ENCODE measurements at places on chromosomes 12 and 14.

DNA sequence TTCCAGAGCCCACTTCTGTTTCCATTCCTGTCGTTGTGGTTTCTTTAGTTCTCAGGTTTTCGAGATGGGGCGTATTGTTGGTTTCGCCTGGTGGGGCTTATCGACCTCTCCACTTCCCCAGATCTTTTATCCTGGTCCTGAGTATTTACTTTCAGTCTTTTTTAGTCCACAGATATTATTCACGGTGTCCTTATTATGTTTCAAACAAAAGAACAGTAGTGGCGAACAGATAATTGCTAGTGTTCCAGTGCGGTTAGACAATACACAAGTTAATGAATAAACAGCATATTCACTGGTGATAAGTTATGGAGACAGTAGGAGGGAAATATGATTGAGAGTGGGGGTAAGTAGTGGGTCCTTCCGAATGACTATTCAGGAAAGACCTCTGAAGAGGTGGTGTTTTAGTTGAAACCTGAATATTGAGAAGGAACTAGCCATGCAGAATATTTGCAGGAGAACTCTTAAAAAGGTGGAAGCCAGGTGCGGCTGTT lies 668 bp downstream of the TMEM260 start:
- DNase-seq = no peak

GRCh38 chr14:68188174-68188573 lies 368.6 kb downstream of the RAD51B start:
- DNase-seq = no peak

GRCh38 chr12:19482551-19483109 lies 43.3 kb downstream of the AEBP2 start:
- no peak for DNase-seq

GRCh38 chr12:52942901-52943181 lies 6.1 kb upstream of the KRT18 start:
- no peak for DNase-seq

DNA sequence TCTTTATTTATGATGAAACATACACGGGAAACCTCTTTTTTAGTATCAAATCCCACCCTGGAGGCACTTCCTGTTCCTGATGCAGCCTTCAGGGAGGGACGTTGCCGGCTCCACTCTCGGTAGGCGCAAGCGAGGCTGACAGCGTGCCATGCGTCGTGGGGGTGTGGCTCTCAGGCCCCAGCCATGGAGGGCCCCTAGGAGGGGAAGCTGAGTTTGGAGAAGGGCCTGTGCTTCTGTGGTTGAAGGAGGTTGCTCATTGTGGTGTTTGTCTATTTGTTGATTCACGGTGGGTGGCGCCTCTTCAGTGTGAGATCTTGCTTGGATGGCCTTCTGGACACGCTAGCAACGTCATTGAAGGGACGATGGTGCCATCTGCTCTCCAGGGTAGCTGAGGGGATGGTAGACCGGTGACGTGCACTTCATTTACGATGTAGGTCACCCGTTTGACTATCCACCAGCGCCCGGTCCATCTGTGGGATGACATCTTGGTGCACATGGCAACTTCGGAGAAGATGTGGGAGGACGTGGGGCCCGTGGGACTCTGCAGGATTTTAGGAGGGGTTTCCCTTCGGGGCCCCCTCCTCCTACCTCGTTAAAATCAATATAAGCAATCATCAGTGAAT lies 126.3 kb upstream of the RTL1 start:
- DNase-seq = no peak

DNA sequence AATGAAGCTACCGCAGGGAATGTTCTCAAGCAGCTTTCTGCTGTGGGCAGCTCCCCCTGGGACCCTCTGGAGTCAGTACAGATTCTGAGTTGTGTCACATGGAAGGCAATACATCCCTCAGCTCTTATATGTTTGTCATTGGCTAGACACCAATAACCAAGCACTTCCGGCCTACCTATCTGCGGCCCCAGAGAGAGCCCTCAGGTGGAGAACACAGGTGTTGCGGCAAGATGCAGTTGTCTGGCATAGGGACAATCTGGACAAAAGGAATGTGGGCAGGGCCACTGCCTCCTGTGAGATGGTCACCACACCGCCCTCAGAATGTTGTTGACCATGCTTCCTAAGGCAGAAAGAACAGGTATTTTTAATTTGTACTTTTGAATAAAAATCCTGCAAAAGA lies 118.7 kb downstream of the BRMS1L start:
- no peak for DNase-seq

DNA sequence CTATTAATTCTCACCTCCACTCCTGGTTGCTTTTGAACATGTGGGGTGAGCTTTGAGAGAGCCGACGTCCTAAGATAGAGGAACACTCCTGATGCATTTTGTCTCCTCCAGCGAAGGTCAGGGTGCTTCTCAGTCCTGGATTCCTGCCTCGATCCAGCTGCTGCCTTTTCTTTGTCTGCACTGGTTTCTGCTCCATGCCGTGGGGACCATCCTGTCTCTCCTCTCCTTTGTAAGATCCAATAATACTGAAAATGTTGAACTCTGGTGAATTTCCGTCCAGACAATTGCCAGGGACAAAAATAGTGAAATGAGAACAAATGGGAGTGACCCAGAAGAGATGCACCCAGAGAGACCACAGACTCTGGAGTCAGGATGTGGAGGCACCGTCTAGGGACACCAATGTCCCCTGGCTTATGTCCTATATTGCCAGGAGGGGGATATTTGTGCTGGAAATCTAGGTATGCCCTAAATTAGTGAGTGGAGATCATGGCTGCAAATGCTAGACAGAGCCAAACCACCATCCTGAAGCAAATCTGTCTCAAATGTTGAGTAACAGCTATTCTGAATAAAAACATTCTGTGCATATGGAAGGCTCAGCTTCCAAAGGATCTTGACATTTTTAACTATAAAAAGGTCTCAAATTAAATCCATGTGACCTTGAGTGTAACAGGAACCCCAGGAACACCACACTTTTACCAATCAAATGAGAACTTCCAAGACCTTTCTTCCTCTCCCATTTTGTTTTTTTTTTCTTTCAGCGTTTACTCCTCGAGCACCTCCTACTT lies 170.9 kb downstream of the PPM1H start:
- no peak for DNase-seq

- no peak for DNase-seq
Measured at GRCh38 chr14:104278214-104278534, 139.8 kb downstream of the KIF26A start.

DNA sequence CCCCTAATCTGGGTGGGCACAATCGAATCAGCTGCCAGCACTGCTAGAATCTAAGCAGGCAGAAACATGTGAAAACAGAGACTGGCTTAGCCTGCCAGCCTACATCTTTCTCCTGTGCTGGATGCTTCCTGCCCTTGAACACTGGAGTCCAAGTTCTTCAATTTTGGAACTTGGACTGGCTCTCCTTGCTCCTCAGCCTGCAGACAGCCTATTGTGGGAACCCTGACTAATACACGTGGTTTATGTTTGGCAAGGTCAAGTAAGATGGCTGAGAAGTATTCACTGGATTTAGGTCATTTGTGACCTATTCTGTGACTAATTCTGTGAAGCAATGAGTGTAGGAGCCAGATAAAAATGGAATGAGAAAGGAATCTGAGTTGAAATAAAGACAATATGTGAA lies 11.0 kb downstream of the GPR135 start:
- DNase-seq = no peak

- peak; percentile 54 for DNase-seq
Measured at GRCh38 chr14:96588410-96589257, 86.5 kb downstream of the PAPOLA start.

GRCh38 chr12:20585913-20586312 lies 109.2 kb upstream of the SLCO1C1 start:
- no peak for DNase-seq

GRCh38 chr12:92505254-92506231 lies 197.2 kb upstream of the PLEKHG7 start:
- DNase-seq = peak; percentile 74

- DNase-seq = no peak
Measured at GRCh38 chr12:66688846-66689439, 10.1 kb upstream of the GRIP1 start.

DNA sequence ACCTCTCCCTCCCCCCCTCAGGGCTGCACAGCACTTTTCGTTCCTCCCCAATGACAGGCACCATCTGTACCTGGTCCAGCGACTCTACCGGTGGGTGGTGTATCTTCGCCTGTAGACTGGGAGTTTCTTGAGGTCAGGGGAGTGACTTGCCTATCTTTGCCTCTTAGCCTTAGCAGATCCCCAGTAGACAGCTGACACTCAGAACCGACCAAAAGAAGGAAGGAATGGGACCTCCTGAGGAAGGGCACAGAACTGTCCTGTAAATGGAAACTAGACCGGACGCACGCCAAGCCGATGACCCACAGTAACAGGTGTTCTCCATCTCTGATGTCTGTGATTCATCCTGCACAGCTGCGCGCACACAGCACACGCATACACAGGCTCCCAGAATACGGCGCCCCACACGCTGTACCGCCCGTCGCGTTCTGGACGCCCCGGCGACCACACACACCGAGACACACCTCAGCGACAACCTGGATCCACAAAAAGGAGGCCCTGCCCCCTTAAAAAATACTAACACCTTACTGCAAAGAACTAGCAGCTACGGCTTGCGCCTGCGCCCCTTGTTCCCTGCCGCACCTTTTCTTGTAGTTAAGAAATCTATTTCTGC lies 673 bp upstream of the TTC9 start:
- DNase-seq = no peak

DNA sequence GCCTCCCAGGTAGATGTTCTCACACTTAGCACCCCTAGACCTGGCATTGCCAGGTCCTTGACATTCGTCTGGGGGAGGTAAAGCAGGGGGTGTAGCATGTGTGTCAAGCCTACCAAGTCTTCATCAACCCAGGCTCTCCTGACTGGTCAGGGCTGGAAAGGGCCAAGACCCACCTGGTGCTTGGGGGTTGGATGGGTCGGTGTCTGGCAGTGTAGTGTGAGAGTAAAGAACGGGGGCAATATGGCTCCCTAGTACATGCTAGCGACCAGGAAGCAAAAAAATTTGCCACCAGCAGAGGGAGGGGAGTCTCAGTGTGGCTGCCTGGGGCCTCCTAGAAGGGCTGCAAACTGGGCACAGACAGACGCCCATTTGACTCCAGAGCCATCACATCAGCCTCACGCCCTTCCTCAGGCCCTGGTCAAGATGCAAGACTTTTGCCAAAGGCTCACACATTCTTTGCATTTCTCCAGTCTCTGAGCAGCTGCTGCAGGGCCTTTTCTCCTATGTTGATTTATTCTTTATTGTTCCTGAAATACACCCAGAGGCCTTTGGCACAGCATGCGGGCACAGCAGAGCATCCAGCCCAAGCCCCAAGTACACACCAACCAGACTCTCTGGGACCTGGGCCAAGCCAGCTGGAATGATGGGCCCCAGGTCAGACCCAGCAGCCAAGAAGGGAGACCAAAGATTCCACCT lies 38.3 kb upstream of the PNMA1 start:
- DNase-seq = no peak

DNA sequence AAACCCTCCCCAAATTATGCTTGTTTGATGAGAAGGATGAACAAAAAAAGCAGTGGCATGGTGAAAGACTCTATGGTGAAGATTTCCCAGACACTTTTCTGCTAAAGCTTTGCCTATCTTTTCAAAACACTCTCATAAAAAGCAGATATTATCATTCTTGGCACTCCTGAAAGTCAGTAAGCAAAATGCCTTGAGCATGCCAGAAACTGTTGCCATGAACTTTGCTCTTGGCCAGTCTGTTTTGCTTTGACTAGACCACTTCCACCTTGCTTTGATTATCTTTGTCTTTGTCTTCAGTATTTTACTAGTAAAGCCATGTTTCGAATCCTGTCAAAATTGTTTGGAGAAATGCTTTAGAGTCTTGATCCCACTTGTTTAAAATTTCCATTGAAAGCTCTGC lies 110.4 kb downstream of the CNTN1 start:
- DNase-seq = no peak

GRCh38 chr14:63192085-63192484 lies 12.2 kb upstream of the RHOJ start:
- DNase-seq = no peak

- no peak for DNase-seq
Measured at GRCh38 chr12:21416511-21417121, 20.8 kb upstream of the PYROXD1 start.

Measured in left forelimb (tissue), 1 donor.